ENCODE measurements at places on chromosomes 12 and 14. TPM values are rescaled to one million over a fixed set of nuclear protein-coding genes. Genes with fewer than 3 reads are reported as not detected.

DNA sequence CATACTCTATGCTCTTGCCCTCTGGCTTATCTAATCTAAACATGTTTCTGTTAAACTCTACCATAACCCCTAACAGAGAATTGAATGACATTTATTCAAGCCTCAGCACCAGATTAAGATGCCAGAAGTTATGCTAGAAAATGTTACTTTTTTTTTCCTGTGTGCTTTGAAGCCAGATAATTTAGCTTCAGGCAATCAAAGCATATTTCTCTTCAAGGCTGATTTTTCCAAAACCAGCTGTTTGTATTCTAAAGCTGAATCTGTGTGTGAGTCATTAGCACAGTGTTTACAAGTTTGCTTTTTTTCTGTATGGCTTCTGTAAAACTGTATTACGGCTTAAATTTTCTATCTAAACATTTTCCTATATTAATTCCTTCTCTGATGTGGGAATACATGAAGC lies 326.1 kb downstream of the FSCB start:
- no peak for DNase-seq

GRCh38 chr12:66196806-66197205 lies 7.8 kb downstream of the IRAK3 start:
- no peak for DNase-seq

DNA sequence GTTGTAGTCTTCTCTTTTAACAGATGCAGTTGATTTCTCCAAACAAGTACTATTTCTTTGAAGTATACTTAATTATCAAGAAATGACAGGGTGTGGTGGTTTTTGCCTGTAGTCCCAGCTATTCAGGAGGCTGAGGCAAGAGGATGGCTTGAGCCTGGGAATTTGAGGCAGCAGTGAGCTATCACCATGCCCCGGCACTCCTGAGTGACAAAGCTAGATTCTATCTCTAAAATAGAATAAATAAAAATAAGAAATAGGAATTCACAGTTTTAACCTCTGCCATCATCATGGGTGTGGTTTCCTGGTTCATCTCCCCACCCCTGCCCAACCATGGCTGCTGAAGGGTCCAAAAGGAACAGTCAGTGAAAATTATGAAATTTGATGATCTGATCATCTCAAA lies 290.2 kb upstream of the FLRT2 start:
- DNase-seq: no peak

GRCh38 chr12:5884285-5884684 lies 60.8 kb downstream of the ANO2 start:
- DNase-seq: no peak

FITM1 gene
- not detected for total RNA-seq

SCN8A gene
- 0.58 TPM for total RNA-seq

GRCh38 chr12:32201976-32202375 lies 95.3 kb downstream of the BICD1 start:
- DNase-seq: no peak

DNA sequence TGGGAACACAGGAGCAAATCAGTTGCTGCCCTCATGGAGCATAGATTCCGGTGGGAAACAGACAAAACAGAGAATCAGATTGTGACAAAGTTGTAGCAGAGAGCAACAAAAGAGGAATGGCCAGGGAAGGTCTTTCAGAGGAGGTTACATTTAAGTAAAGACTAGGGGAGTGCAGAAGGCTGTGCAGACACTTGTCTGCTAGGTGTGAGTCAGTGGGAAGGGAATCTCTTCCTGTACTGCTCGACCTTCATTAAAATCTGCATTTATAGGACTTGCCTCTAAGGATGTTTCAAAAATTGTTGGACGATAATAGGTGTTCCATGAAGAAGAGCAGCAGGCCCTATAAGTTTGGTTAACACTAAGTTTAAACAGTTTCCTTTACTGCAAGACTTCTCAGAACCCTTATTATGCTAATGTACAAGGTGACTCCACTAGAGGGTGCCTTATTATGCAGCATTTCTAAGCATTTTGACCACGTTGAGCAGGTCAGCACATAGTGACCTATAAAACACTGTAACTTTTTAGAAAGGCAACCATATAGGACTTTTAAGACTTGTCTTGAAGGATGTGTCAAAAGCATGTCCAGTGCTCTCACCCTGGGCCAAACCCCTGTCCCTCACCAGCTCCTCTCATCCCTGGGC lies 91.8 kb upstream of the RIC8B start:
- DNase-seq: peak; percentile 9

DNA sequence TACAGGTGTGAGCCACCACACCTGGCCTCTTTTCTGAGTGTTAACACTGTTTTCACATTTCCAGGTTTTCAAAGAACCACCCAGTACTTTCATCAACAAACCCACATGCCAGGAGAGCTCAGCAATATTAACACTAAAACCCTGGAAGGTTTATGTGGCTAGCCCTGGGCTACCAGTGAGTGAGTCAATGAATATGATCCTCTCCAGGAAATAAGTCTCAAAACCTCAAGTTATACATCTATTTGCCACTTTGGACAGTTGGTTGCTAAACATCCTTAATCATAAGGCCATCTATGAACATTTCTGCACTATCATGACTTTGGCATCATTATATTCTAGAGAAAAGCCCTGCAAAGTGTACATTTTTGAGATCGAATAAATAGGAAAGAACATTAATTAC lies 6.3 kb upstream of the CDKL1 start:
- no peak for DNase-seq

BATF gene
- 0.94 TPM for total RNA-seq

GRCh38 chr12:51864833-51865670 lies 16.5 kb upstream of the FIGNL2 start:
- no peak for DNase-seq

OAS1 gene
- 2.2 TPM for total RNA-seq

Data from epithelial cell of proximal tubule (primary cell).